GM23338 (cell line): ENCODE measurements at places on chromosomes 16 and 17. TPM values are rescaled to one million over a fixed set of nuclear protein-coding genes. Genes with fewer than 3 reads are reported as not detected.

GRCh38 chr16:25575363-25575762 is 116.4 kb upstream of the HS3ST4 start:
- DNase-seq = peak; percentile 46

GRCh38 chr16:26454102-26454501 is 612.6 kb upstream of the C16orf82 start:
- DNase-seq = no peak

GRCh38 chr17:55654022-55654421 is 68.6 kb downstream of the TMEM100 start:
- DNase-seq = no peak

CSH2 gene
- 0.37 and 0.43 TPM in 2 replicates for polyA plus RNA-seq

DNA sequence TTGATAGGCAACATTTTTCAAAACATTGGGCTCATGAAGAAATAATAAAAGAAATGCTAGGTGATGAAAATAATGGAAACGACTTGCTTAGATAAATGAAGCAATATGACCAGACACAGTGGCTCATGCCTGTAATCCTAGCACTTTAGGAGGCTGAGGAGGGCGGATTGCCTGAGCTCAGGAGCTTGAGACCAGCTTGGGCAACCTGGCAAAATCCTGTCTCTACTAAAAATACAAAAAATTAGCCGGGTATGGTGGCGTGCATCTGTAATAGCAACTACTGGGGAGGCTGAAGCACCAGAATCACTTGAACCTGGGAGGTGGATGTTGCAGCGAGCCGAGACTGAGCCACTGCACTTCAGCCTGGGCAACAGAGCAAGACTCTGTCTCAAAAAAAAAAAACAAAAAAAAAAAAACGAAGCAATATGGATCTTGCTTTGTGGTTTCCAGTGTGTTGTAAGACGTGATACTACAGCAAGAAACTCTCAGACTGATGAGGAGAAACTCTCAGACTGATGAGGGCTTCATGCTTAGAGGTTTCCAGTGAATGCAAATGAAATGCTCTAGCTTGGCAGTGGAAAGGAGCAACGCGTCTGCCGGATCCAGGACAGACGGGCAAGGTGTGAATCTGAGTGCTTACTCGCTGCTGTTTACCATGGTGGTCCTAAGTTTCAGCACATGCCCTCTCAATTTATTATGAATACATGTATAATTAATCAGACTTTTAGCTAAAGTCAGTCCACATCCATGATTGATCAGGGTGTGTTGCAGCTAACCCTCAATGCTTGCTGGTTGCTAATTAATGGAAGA is 11.5 kb upstream of the IGF2BP1 start:
- no peak for DNase-seq

- DNase-seq = no peak
Measured at GRCh38 chr16:8854298-8854948, 14.4 kb downstream of the CARHSP1 start.

GRCh38 chr17:1159431-1160180 is 20.2 kb downstream of the ABR start:
- no peak for DNase-seq

DNA sequence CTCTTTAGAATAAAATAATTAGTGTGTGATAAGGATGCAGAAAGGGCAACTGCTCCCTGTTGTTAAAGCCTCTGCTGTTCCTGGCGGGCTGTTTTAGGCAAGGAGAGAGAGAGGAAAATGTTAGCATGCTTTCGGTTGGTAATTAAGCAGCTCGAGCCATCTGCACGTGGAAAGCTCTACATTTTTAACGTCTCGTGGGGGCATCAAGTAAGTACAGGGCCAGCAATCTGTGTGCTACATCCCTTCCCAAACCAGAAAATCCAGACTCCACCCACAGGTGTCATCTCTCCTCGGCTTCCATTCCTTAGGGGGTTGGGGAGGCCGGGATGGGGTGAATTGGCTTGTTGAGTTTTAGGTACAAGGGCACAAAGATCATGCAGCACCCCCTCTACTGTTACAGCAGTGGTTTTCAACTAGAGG is 62.4 kb upstream of the MARCHF10 start:
- DNase-seq = peak; percentile 44

DNAH9 gene
- polyA plus RNA-seq = not detected in 2 replicates

DNA sequence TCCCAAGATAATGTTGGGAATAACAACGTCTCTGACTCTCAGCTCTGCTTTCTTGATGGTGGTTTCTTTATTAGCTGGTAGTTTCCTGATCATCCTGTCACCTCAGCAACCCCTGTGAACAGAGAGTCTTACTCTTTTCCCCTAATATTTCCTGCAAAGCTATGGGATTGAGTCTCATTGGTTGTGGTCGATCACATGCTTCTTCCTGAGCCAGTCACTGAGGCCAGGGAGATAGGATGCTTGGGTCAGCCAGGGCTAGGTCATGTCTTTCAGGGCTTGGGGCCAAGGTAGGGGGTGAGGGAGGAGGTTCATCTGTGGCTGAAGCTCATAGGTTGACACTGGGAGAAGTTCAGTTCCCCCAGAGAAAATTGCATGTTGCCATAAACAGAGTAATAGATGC is 114.3 kb downstream of the ABCC1 start:
- no peak for DNase-seq

DRC3 gene
- 0.42 and 1.1 TPM in 2 replicates for polyA plus RNA-seq

MRC2 gene
- 8.0 and 8.3 TPM in 2 replicates for polyA plus RNA-seq

DNA sequence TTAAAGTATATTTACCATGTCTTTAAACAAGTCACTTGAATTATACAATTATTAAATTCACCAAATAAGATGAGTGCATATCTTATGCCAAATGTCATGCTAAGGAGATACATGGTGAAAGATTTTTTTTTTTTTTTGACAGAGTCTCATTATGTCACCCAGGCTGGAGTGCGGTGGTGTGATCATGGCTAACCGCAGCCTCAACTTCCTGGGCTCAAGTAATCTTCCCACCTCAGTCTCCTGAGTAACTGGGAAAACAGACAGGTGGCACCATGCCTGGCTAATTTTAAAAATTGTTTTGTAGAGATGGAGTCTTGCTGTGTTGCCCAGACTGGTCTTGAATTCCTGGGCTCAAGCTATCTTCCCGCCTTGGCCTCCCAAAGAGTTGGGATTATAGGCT is 149.0 kb upstream of the GOT2 start:
- DNase-seq = no peak

DNA sequence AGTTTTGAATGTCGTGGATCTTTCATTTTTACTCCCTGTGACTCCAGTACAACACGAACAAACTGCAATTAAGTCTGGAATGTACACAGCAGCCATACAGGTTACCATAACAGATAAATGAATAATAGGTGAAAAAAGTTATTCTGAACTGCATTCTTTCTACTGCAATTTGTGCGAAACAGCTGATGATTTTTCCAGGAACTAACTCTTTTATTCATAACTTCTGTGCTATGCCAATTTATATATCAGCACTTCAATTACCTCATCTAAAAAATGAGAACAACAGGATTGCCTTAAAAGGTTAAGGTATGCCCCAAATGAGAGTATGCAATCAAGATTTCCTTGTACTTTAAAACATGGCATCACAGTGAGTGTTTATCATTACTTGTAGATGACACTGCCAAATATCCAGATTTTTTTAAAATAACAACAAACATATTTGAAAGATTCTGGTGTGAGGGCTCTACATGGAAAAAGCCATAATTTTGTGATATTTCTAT is 238.9 kb downstream of the CDH8 start:
- no peak for DNase-seq

- DNase-seq = peak; percentile 87
Measured at GRCh38 chr17:79777120-79777893, 641 bp upstream of the CBX2 start.

GRCh38 chr17:72183194-72183685 is 62.4 kb downstream of the SOX9 start:
- DNase-seq = no peak

DNA sequence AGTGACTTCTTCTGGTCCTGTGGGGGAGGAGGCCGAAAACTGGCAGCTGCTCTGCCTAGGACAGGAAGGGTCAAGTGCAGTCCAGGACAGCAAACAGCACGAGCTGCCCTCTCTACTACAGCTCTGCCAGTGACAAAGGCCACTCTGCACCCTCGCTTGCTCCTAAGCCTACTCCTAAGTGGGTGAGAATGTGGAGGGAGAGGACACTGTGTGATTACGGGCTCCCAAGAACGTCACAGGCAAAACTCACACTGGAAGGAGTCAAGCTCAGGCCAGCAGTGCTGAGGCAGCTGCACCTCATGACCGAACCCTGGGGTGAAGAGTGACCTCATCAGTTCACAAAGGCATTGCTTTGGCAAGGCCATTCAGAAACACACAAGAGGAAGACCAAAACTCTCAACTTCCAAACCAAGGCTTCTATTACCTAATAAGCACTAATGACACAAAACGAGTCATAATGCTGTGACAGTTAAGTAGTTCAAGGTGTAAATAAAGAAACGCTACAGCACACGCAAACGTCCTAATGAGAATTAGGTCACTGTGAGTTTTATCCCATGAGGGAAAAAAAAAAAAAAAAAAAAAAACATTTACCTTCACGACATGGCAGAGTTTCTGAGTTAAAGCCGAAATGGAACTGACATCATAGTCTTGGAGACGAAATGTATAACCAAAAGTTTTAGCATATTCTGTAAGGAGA is 35.1 kb downstream of the MARF1 start:
- DNase-seq = no peak

- no peak for DNase-seq
Measured at GRCh38 chr16:86640265-86640843, 62.0 kb downstream of the FOXL1 start.

ASPA gene
- polyA plus RNA-seq = 0.13 TPM in 1 of 2 replicates, not detected in the other

ACAP1 gene
- 40.1 and 43.9 TPM in 2 replicates for polyA plus RNA-seq

GRCh38 chr16:26692658-26693057 is 374.1 kb upstream of the C16orf82 start:
- DNase-seq = no peak

CCL8 gene
- polyA plus RNA-seq = not detected in 2 replicates

- no peak for DNase-seq
Measured at GRCh38 chr16:85136213-85136701, 24.0 kb upstream of the CIBAR2 start.

C17orf67 gene
- 2.7 and 3.7 TPM in 2 replicates for polyA plus RNA-seq

LITAFD gene
- not detected in 2 replicates for polyA plus RNA-seq

KCNH6 gene
- polyA plus RNA-seq = 1.1 and 1.3 TPM in 2 replicates

GRCh38 chr17:78013683-78014467 is 55.4 kb downstream of the TNRC6C start:
- peak; percentile 83 for DNase-seq

SPNS2 gene
- polyA plus RNA-seq = 1.4 and 1.7 TPM in 2 replicates

DNA sequence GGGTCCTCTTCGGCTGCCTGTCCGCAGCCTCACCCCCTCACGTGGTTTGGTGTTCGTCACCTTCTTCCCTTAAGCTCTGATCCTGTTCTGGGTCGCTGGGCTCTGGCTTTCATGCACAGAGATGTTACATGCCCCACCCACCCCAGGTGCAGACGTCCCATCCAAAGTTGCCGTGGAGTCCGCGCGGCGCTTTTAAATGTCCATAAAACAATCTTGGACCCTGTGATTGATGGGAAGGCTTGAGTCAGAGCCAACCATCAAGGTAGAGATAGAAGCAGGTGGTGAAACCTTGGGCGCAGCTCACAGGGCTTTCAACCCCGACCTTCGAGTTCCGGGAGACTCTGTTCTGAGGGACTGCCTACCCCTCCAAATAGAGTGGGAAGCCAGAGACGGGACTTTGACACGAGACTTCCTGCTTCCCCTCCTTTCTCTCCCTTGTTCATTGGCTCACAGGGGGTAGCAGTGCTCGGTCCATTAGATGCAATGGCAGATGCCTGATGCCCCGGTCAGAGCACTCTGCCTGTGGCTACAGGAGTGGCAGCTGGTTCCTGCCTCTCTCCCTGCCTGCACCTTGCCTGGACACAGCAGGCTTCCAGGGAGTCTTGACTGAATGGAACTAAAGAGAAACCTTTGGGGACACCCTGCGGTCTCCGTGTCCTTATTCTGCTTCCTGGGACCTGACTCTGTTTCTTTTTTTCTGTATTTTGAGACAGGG is 4.0 kb downstream of the ENGASE start:
- no peak for DNase-seq

TPPP3 gene
- polyA plus RNA-seq = 0.26 and 1.3 TPM in 2 replicates

KRT16 gene
- not detected in 2 replicates for polyA plus RNA-seq

DNA sequence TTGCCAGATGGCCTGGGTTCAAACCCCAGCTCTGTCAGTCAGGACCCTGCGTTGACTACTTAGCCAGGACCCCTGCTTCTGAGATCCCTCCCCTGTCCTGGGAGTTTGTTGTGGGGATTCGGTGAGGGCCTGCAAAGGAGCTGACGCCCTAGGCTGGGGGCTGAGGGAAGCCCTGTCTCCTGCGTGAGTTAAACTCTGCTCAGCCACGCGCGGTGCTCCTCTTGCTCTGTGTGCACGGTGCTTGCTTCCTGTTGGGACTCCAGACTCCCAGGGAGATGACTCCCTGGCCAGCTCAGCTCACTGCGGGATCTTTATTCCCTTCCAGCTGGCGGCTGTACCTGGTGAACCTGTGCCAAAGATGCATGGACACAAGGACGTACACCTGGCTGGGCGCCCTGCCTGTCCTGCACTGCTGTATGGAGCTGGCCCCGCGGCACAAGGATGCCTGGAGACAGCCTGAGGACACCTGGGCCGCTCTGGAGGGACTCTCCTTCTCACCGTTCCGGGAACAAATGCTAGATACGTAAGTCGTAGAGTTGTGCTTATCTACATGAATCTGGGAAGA is 37.4 kb downstream of the RNF213 start:
- DNase-seq = no peak

DNA sequence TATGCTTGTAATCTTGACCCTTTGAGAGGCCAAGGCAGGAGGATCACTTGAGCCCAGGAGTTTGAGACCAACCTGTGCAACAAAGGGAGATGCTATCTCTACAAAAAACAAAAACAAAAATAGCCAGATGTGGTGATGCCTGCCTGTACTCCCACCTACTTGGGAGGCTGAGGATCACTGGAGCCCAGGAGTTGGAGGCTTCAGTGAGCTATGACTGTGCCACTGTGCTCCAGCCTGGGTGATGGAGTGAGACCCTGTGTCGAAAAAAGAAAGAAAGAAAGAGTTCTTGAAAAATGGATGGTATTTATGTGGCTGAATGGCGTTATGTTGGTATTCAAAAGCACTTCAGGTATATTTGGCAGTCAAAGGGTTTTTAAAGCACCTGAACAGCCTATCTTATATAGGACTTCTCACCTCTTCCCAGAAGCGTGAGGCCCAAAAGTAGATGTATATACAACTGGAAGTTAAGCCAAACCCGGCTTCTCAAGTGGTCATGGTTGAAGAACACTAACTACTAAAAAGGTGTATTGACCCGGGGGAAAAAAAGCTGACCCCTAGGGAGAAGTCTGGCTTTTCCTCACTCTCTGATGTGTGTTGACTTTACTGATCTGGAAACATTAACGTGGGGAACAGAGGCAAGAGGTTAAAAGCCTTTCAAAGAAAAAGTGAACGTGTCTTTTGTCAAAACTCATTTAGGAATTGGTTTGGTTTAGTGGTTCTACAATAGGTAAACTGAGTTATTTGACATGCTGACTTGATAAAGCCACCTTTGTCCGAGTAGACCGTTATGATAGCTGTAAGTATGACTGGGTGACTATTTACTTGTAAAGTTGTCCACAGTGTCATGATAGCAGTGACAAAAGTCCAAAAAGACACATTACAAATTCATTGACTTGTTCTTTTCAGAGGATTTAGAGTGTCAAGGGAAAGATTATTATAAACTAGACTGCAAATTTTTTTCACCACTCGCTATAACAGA is 183.4 kb downstream of the IRX3 start:
- no peak for DNase-seq

GRCh38 chr17:39854909-39855308 is 9.2 kb downstream of the IKZF3 start:
- no peak for DNase-seq

GRCh38 chr16:86044241-86044671 is 145.3 kb downstream of the IRF8 start:
- DNase-seq = peak; percentile 92

- no peak for DNase-seq
Measured at GRCh38 chr17:59152925-59153324, 2.1 kb downstream of the SKA2 start.

GRCh38 chr16:28984091-28984490 is 761 bp upstream of the LAT start:
- no peak for DNase-seq
